ENCODE measurements at places on chromosomes 7 and 10. TPM values are rescaled to one million over a fixed set of nuclear protein-coding genes. Genes with fewer than 3 reads are reported as not detected.
A peak's percentile ranks its signal among the peaks of the same experiment; 100 is the strongest.

GRCh38 chr7:123665896-123666295, 10.2 kb downstream of the LMOD2 start:
- peak overlapping the region; percentile 3 for H3K4me3 ChIP-seq
- H3K36me3 ChIP-seq, result peaks cover 41% of the 10 kb centered on the region
- H3K27me3 ChIP-seq, result no peaks in the 10 kb centered on the region

MMP21 gene
- 0.28 TPM for total RNA-seq

SFTPA1 gene
- not detected for total RNA-seq

DNA sequence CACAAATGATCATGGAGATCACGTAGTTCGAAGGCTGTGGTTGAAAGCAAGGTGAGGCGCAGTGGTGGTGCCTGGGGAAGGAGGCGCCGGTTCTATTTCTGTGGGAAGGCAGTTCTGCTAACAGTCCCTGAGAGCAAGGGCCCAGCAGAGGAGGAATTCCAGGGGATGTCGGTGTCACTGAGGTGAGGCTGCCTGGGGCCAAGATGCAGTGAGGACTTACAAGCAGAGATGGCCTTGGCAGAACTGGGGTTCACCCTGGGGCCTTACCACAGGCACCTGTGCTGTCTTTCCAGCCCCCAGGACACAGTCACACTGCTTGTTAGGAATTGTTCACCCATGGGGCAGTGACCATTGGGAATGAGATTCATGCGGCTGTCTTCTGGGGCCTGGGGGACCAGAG, 26.7 kb downstream of the GBX1 start:
- H3K4me1 ChIP-seq, result peaks cover 34% of the 10 kb centered on the region
- no peak overlapping the region for H3K27ac ChIP-seq
- no peaks in the 10 kb centered on the region for H3K27me3 ChIP-seq
- H3K36me3 ChIP-seq, result peaks cover 31% of the 10 kb centered on the region
- DNase-seq, result no peak

DNA sequence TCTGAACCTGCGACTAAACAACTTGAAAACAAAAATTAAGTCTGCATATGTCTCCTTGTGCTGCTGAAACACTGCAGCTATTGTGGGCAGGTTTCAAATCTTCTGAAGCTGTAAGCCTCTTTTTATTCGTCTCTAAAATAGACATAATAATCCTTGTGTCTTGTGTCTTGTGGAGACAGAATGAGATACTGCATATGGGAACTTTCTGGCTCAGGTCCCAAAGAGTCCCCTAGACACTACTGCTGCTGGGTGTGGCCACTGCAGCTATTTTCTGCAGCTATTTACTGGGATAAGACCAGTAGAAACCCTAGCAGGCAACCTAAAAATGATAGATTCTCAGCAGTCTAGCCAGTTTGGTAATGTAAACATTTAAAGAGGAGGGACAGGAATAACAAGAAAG, 252.0 kb downstream of the ELMO1 start:
- H3K27me3 ChIP-seq, result no peaks in the 10 kb centered on the region
- DNase-seq, result no peak
- H3K4me3 ChIP-seq, result no peak overlapping the region
- no peak overlapping the region for H3K27ac ChIP-seq

CYP26C1 gene
- not detected for total RNA-seq

DNA sequence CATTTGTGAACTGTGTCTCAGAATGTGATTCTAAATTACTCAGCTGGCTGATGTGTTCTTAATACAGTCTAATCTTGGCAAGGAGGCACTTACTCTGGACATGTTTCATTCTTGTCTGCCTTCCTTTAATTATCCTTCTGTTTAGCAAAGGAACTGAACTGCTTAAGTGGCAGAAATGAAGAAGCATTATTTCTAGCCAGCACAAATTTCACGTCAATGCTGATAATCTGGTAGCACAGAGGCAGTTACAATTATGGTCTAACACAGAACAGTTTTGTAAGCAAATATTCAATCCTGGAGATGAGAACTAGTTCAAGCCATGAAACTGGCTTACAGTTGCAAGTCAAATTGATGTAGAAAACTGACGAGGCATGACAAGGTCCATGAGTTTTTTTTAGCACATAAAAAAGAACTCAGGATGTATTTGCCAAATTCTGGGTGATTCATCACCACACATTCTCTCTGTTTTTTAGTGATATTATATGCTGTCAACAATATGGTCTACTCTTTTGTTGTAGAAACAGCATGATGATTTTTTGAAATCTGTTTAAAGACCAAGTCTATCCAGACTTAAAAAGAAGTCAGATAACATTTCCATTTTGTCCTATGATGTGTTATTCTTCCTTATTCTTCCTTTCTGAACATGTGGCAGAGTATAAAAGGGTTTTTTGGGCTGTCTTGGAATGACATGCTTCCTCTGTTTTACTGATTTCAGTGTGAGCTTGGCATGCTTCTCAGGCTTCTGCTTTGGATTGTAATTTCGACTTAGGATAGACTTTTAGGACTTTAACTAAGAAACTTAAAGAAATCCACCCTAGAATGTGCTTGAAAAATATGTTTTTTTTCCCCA, 154.8 kb downstream of the DNAJB9 start:
- no peak overlapping the region for H3K27ac ChIP-seq
- no peak for DNase-seq

DNA sequence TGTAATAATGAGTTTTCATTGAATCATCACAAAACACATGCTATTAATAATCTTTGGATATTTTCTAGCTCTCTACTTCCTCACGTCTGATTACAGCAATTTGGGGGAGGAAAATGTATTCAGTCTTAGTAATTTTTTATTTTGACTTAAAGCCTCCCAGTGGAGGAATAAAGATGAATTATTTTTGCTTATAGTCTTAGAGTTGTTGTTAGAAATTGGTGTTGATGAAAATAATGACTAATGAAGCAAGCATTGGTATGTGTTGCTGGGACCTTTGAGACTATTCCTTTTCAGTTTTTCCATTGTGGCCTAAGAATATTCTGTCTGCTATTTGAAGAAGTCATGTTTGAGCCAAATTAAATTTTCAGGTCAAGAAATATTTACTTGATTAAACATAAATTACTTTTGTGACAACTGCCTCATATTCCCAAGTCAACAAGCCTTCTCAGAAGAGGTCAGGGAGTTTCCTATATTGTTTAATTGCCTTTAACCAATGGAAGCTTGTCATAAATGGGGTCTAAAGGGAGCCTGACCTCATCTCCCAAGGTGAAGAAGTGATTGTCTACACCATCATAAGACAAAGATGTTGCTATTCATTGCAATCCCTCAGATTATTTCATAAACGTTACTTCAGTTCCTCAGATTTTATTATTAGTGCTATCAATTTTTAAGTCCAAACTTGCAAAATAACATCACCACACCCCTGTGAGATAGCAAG, 90.0 kb downstream of the ST7 start:
- H3K36me3 ChIP-seq, result no peaks in the 10 kb centered on the region
- peak overlapping the region; percentile 7 for H3K27ac ChIP-seq
- H3K4me1 ChIP-seq, result peaks cover 21% of the 10 kb centered on the region
- H3K4me3 ChIP-seq, result no peak overlapping the region
- H3K27me3 ChIP-seq, result no peaks in the 10 kb centered on the region

GRCh38 chr10:5555881-5556280, 31.1 kb downstream of the CALML3 start:
- H3K27ac ChIP-seq, result no peak overlapping the region
- H3K4me3 ChIP-seq, result no peak overlapping the region
- no peaks in the 10 kb centered on the region for H3K4me1 ChIP-seq
- H3K36me3 ChIP-seq, result no peaks in the 10 kb centered on the region

PTPN20 gene
- total RNA-seq, result 7.5 TPM
